HuH-7 (cell line): ENCODE measurements at places on chromosomes 11 and 22.

- DNase-seq, result peak; percentile 60
Observed at GRCh38 chr11:975827-976226, 50.2 kb downstream of the AP2A2 start.

DNA sequence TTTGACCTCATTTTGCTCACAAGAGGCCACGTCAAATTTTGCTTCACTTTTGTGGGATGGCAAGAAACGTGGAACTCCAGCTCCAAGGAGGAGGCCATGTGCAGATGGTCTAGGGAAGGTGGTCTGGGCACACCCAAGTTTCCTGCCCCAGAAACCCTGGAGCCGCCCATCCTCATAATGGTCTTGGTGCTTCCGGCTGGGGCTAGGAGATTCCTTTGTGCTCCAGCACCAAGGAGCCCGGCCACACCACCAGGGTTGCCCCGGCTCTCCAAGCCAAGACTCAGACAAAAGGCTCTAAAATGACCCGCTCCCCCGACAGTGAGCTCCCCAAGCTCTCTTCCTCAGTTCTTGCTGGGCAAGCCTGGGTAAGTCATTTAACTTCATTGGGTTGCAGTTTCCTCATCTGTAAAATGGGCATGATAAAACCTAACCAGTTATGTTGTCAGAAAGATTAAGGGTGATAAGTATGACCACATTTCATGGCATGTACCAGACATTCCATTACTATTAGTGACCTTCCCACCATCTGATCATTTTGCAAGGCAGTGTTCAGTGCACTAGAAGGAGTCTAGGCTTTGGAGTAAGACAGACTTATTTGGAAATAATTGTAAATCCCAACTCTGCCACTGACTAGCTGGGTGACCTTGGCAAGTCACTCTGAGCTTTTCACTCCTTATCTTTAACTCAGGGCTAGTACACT lies 23.3 kb downstream of the DKK3 start:
- DNase-seq, result no peak

DNA sequence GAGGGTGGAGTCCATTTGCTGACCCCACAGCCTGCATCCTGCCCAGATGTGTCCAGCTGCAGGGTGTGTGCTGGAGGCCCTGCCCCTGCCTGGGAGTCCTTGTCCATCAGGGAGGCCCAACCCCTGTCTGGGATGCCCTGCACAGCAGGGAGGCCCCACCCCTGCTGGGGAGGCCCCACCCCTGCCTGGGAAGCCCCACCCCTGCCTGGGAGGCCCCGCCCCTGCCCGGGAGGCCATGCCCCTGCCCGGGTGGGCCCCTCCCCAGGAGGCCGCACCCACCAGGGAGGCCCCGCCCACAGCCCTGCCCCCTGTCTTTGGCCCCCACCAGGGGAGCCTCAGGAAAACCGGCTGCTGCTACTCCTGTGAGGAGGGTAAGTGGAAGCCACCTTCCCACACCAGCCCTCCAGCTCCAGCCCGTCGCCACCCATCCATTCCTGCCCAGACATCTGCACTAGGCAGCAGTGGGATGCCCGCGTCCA lies 37.2 kb downstream of the MUC5B start:
- DNase-seq, result peak; percentile 50

DNA sequence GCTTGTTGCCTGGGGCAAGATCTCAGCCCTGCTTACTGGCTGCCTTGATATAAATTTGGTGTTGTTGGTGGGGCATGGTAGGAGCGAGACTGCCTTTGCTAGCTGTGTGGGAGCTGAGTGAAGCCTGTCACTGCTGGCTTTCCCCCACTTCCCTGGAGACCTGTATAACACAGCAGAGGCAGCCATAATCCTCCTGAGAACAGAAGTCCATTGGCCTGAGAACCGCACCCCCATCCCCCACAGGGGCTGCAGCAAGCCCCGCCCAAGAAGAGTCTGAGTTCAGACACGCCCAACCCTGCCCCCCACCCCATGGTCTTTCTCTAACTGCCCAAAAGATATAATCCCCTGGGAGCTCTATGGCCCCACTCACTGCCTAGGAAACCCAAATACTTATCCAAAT lies 39.2 kb upstream of the ARHGAP42 start:
- DNase-seq, result no peak

DNA sequence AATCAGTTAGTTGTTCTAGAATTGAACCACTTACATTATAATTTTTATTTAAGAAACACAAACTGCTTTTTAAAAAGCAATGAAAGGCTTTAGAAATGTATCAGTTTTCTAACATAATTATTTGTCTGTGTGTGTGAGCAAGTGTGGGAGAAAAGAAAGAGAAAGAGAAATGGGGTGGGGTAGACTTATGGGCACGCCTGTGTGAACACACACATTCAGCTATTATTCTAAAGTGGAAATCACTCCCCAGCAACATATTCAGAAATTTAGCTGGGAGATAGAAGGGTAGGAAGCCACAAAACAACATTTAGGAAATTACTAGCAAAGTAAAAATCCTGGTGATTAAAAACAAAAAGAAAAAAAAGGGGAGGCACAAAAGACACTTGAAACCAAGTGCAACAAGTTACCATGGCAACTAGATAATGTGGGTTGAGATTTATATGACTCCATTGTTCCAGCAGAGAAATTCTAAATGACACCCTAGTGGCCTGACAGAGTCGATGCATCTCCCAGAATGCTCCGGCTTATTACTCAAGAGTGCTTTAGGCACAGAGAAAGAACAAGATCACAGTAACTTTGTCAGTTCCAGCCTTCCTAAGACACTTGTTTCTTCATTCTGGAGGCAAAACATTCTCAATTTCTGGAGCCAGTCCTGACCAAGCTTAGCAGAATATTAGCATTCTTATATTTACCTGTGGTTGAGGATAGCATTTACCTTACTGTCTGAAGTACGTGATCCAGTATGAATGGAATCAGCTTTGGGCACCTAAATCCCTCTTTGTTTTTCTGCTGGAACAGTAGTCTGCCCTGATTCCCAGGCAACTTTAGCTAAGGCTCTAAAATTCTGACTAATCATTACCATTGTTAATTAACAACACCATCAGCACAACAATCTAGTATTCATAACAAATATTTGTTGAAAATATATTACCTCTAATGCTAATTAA lies 444.4 kb downstream of the DLG2 start:
- DNase-seq, result peak; percentile 10

DNA sequence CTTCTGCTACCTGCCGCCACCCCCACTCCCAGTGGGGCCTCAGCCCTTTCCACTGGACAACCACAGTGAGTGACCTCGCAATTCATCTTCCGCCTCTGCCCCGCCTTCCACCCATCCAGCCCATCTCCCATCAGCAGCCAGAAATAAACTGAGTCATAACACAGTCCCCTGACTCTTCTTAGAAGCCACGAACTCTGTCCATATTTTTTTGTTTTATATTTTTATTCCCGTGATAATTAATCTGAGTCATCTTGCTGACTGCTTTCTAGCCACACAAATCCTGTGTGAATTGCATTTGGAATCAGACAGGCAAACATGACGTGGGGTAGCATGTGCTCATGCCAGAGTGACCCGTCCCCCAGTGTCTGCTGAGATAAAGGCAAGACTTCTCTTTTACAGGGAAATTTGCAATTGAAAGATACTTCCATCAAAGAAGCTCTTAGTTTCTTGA lies 7.0 kb downstream of the FADD start:
- no peak for DNase-seq

GRCh38 chr11:60274416-60274815 lies 6.0 kb upstream of the MS4A4A start:
- DNase-seq, result no peak

- no peak for DNase-seq
Observed at GRCh38 chr11:121389651-121390050, 62.5 kb upstream of the SORL1 start.

DNA sequence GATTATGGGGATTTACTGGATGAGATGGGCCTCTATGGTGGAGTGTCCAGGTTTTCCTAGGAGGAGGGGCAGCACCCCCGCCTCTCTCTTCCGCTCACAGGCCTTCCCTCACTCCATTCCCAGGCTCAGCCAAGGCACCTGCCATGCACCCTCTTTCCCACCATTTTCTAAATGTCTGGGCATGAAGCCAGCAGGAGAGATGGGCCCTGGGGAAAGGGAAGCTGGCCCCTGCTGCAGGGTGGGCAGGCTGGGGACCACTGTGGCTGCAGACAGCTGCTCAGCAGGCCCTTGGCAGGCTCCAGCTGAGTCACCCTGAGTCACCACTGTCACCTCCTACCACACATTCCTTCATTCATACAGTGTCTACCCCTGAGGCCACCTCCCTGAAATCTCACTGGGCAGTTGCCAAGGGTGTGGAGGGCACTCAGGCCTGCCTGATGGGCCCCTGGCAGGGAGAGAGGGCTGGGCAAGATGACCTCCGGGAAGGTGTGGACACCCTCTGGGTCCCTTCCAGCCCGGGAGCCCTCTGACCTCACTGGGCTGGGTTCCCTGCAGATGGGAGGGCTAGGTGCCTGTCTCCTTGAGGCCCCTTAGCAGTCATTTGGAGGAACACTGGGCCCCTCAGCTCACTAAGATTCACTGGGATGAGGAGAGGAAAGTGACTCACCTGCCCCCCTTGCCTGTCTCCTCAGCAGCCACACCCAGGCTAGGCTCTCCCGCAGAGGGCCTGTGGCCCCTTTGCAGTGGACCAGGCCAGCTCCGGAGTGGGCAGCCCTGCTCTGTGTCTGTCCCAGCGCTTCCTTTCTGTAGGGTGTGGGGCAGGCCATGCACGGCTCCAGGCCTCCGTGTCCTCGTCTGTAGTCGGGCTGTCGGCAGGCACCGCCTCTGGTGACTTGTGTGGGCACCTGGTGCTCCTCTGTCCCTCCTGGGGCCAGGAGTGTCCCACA lies 7.8 kb downstream of the MYEOV start:
- no peak for DNase-seq

DNA sequence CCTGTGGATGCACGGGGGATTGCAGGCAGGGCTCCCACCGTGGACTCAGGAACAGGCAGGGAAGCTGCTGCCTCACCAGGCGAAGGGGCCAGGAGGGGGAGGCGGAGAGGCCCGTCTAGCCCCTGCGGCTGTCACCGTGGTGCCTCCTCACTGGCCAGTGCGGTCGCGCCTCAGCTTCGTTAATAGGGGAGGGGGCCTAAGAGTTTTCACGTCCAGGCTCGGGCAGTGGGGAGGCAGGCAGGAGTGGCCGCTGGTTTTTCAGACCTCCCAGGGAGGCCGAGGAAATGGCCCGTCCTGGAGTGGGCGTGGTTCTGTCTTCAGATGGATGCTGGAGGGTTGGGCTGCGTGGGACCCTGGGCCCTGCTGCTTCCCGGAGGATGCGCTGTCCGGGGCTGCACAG lies 91.1 kb upstream of the B3GAT1 start:
- DNase-seq, result no peak

DNA sequence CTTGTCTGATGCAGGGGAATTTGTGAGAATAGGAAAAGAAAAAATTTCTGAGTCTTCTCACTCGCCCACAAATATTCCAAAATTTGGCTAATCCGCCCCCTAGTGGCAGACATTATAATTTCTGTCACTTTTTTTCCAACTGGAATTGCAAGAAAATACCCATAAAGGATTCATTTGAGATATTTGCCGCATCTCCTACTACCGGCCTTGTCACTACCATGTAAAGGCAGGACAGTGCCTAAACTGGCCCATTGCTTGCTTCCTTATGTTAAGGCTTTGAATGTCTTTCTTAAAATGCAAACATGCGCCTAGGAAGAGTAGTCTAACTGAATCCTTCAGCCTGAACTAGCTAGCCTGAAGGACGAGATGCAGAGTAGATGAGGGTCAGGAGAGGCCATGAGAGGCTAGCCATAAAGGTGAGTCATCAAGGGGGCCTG lies 9.3 kb upstream of the CEP295 start:
- peak; percentile 6 for DNase-seq

DNA sequence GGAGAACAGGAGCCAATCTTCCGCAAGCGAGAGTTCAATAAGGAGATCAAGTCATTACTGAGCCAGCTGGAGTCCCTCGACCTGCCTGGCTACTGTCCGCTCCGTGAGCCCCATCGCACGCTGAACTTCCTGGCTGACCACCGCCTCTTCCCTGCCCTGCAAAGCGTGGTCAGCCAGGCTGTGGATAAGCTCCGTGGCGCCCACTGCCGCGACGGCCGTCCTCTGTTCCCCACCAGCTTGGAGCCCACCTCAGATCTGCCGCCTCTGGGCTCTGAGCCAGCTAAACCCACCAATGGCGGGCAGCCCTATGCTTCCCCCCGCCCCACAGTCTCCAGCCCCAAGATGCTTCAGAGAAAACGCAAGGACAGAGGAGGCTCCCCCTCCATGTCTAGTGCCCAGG lies 2.3 kb downstream of the CCDC116 start:
- DNase-seq, result no peak

DNA sequence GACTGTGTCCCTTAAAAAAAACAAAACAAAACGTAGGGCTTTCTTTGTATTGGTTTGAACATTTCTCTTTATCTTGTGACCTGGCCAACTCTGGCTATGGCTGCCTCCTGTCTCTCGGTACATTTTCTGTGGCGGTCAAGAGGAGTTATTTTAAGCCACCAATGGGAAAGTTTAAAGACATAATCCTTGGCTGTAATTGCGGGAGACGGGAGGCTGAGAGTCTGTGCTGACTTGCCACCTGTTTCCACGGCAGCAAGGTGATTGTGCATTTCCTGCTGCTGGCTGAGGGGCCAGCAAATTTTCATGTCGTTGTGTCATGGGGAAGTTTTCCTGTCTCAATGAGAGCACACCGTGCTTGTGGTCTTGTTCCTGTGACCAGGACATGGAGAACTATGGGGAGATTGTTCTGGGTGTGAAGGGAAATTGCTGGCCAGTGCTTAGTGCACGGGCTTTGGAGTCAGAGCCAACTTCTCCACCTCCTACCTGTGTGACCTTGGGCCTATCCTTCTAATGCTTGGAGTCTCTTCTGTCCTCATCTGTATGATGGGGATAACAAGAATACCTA lies 11.0 kb downstream of the PTPRJ start:
- no peak for DNase-seq

DNA sequence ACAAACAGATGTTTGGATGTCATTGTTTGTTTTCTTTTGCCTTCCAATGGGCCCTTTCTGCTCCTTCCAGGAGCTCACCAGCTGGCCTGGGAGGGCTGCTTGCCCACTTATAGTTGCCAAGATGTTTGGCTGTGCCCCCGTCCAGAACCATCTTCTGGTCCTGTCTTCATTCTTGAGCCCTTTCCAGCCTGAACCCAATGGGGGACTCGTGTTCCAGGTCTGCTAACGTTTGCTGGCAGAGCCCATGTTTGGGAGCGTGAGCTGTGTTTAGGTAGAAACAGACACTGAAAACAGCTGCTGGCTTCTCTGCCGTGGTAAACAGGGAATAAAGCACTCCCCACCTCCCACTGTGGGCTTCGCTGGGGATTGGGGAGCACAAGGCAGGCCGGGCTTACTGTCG lies 83.2 kb upstream of the SYT13 start:
- no peak for DNase-seq

DNA sequence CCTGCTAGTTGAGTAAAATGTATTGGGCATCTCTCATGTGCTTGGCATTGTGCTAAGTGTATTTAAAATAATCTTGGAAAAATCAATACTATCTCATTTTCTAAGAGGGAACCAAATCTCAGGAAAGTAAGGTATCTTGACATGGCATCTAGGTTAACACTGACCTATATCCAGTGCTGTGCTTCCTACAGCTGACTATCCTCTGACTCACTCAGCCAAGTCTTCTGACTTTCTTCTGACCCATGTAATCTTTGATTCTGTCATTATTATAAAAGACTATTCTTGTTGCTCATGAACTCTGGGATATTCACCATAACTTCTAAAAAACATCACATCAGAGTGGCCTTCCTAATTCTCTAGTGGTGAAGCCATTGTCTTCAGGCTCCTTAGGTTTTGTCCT lies 304.1 kb upstream of the TENM4 start:
- no peak for DNase-seq
